ENCODE measurements at places on chromosomes 16 and 17. TPM values are rescaled to one million over a fixed set of nuclear protein-coding genes. Genes with fewer than 3 reads are reported as not detected.

Gene TP53TG3C
- not detected for total RNA-seq

Gene ABCA10
- 12.0 TPM for total RNA-seq

Gene DNAH3
- not detected for total RNA-seq

Gene LPO
- total RNA-seq = not detected

Gene ZNF469
- total RNA-seq = 0.36 TPM

Gene TMEM98
- 88.1 TPM for total RNA-seq

- no peak for DNase-seq
- peaks cover 28% of the 10 kb centered on the region for H3K27me3 ChIP-seq
- H3K36me3 ChIP-seq = no peaks in the 10 kb centered on the region
- H3K4me1 ChIP-seq = no peaks in the 10 kb centered on the region
- H3K27ac ChIP-seq = no peak overlapping the region
- no peak overlapping the region for H3K4me3 ChIP-seq
These were observed 5.8 kb downstream of the SEZ6L2 start for GRCh38 chr16:29893553-29893952.

- DNase-seq = no peak
- H3K4me1 ChIP-seq = no peaks in the 10 kb centered on the region
- no peak overlapping the region for H3K27ac ChIP-seq
- H3K27me3 ChIP-seq = no peaks in the 10 kb centered on the region
- no peak overlapping the region for H3K4me3 ChIP-seq
These were observed 473.9 kb downstream of the XYLT1 start for GRCh38 chr16:16996827-16997226.

GRCh38 chr17:40307740-40308239 is 1.2 kb upstream of the RARA start:
- H3K4me3 ChIP-seq = no peak overlapping the region
- no peaks in the 10 kb centered on the region for H3K36me3 ChIP-seq
- DNase-seq = peak; percentile 62
- H3K27me3 ChIP-seq = no peaks in the 10 kb centered on the region

DNA sequence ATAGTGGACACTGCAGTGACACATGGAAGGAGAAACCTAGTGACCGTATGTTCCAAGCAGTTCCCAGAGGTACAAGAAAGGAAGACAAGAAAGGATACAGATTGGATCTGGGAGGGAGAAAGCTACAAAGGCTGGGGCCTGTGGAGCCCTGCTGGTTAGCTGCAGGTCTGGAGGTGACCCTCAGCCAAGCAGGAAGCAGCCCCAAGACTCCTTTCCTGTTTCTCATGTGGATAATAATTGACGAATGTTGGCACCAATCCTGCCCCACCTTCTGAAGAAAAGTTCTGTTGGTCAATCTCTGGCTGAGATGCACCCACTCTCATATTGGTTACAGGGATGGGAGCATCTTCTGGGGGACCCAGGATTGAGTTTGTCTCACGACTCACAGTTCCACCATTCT is 99.8 kb downstream of the SHISA6 start:
- H3K4me3 ChIP-seq = no peak overlapping the region
- no peaks in the 10 kb centered on the region for H3K27me3 ChIP-seq
- no peaks in the 10 kb centered on the region for H3K4me1 ChIP-seq
- no peak overlapping the region for H3K27ac ChIP-seq
- no peak for DNase-seq

- no peak overlapping the region for H3K27ac ChIP-seq
- H3K36me3 ChIP-seq = no peaks in the 10 kb centered on the region
- no peak overlapping the region for H3K4me3 ChIP-seq
- H3K27me3 ChIP-seq = no peaks in the 10 kb centered on the region
- no peak for DNase-seq
- H3K4me1 ChIP-seq = no peaks in the 10 kb centered on the region
These were observed 26.4 kb downstream of the STX8 start for GRCh38 chr17:9549215-9549614.

DNA sequence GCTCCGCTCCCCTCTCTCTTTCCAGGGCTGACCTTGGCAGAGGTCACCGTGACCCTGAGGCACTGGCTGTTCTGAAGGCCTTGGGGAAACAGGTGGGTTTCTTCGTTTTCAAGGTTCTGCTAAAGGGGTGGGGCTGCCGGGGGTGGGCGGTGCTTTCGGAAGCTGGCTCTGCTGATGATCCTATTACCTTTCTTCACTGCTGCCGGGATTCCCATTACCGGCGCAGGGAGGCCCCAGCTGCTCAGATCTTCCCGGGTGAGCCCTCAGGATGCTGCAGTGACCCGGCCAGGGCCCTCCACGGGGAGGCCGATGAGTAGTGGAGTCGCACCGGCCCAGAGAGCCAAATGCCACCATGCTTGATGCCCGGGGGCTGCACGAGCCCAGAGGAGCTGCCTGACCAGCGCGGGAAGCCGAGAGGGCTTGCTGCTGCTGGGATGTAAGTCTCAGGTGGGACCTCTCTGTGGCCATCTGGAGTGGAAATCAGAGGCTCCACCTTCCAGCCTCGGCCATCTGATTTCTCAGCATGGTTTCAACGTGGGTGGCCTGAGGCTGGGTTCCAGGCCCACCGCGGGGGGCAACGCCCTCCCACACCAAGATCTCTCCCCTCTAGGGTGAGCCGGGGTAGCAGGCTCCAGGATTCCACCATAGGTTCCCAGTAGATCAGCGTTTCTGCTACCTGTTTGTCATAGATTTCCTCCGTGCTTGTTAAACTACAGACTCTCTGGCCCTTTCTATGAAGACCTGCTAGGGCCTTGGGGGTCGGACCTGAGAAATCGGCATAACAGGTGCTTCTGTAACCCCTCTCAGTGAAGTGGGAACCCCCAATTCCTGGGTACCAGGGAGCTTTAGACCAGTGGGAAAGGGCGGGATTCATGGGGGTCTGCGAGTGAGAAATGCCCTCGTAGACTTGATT is 21.6 kb upstream of the ADCY7 start:
- H3K4me3 ChIP-seq = peak overlapping the region; percentile 60
- no peak overlapping the region for H3K27ac ChIP-seq
- no peaks in the 10 kb centered on the region for H3K36me3 ChIP-seq
- H3K27me3 ChIP-seq = no peaks in the 10 kb centered on the region
- peaks cover 18% of the 10 kb centered on the region for H3K4me1 ChIP-seq
- DNase-seq = no peak

GRCh38 chr16:85418978-85419491 is 194.1 kb upstream of the GSE1 start:
- peak; percentile 53 for DNase-seq
- H3K4me1 ChIP-seq = peaks cover 31% of the 10 kb centered on the region
- H3K4me3 ChIP-seq = no peak overlapping the region
- no peak overlapping the region for H3K27ac ChIP-seq
- H3K36me3 ChIP-seq = no peaks in the 10 kb centered on the region
- H3K27me3 ChIP-seq = no peaks in the 10 kb centered on the region

DNA sequence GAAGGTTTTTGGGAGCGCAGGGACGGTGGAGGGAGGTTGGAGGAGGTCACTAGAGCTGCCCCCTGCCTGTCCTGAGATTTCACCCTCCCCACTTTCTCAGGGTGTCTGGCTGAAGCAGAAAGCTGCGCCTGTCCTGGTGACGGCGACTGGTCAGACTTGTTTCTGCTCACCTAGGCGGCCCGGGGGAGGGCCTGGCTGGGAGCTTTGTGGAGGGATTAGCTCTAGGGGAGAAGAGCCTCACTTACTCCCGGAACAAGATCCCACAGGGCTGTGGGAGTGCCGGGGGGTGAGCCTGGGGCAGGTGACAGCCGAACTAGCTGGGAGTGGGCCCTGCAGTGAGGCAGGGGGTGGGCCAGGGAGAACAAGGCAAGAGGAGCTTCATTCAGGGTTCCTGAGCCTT is 11.5 kb downstream of the NHERF1 start:
- no peak for DNase-seq
- no peaks in the 10 kb centered on the region for H3K4me1 ChIP-seq
- no peak overlapping the region for H3K4me3 ChIP-seq
- H3K27me3 ChIP-seq = no peaks in the 10 kb centered on the region
- no peak overlapping the region for H3K27ac ChIP-seq
- H3K36me3 ChIP-seq = no peaks in the 10 kb centered on the region
